Stimulated activated CD8-positive, alpha-beta memory T cell treated with anti-CD3 and anti-CD28 coated beads, Interleukin-7, amount 100 ng/mL, for 1 hour (primary cell): ENCODE measurements at places on chromosomes 3 and 15.

- DNase-seq = no peak
These were observed 80.4 kb downstream of the TGFBR2 start for GRCh38 chr3:30686799-30687198.

DNA sequence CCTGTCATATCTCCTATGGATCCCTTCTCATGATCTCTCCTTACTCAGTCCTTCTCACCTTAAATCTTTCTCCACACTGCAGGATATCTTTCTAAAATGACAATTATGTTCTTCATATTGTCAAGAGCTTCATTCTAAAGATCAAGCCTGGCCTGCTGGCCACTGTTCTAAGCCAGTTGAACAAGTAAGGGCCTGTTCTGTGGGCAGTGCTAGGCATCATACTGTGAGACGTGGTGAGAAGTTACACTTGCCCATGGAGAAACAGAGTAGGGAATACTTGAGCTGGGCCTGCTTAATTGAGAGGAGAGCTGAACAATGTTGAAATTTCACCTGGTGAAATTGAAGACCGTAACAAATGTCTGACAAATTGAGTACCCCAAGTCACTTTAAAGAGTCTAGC lies 184.1 kb upstream of the RASGRP1 start:
- no peak for DNase-seq

DNA sequence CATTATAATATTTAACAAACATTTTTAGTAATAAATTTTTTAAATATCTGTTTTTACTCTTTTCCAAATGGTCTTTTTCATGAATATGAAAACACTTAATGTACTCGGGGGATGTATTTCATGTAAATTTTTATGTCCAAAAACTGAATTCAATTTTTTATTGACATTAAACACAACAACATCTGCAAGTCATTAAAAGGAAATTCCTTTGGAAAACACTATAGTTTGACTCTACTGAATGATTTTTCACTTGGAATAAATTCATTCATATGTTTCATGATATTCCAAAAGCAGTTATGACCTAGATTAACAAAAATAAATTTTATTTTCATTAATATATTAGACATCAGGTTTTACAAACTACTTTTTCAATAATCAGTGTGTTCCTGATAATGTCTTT lies 239.8 kb upstream of the AGTR1 start:
- DNase-seq = no peak

- no peak for DNase-seq
These were observed 1.4 kb upstream of the CAMK2N2 start for GRCh38 chr3:184262764-184263179.

DNA sequence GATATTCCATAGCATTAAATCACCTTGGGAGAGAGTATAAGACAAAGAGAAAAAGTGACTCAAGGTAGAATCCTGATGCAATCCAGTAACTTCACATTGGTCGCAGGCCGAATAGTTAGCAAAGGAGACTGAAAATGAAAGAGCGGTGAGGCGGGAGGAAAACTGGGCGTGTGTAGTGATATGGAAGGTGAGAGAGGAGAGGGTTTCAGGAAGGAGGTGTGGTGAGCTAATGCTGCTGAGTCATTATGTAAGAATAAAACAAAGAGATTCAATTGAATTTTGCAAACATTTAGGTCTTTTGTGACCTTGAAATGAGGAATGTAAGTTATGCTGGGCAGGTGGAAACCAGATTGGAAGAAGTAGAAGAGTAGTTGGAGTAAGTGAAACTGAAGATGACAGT lies 235.3 kb downstream of the C3orf38 start:
- no peak for DNase-seq

DNA sequence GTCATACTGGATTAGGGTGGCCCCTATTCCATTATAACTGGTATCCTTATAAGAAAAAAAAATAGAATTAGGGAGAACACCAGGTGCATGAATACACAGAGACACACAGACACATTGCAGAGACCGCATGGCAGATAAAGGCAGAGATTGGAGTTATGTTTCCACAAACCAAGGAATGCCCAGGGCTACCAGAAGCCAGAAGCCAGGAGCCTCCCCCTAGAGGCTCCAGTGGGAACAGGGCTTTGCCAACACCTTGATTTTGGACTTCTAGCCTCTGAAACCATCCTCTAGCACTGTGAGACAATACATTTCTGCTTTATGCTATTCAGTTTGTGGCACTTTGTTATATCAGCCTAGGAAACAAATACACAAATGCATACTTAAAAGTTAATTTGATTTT lies 10.4 kb downstream of the GOLM2 start:
- no peak for DNase-seq

DNA sequence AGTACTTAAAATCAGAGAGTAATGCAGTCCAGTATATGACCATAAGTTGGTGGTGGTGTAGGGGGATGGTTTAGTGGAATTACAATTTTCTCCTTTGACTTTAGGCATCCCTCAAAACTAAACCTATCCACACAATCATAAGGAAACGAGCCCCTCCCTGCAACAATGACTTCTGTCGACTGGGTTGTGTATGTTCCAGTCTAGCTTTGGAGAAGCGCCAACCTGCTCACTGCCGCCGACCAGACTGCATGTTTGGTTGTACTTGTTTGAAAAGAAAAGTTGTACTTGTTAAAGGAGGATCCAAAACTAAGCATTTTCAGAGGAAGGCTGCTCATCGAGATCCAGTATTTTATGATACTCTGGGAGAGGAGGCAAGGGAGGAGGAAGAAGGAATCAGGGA lies 52.8 kb downstream of the MGA start:
- DNase-seq = no peak

DNA sequence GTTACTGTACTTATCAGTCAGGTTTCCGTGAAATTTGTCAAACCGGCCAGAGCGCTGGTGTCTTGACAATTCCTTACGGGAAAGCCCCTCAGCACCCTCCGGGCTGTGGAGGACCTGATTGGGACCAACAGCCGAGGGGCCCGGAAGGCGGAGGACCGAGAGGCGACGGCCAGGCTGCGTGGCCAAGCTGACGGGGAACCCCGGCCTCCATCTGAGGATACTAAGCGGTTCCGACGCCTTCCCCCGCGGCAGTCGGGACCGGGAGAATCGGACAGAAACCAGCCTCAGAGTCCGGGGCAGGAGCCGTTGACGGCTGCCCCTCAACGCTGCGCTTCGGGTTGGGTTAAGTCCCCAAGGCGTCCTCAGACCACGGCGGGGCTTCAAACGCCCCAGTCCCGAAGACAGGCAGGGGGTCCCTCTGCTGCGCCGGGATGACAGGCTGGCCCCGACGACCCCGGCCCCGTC lies 499 bp downstream of the ALDH1A2 start:
- no peak for DNase-seq

DNA sequence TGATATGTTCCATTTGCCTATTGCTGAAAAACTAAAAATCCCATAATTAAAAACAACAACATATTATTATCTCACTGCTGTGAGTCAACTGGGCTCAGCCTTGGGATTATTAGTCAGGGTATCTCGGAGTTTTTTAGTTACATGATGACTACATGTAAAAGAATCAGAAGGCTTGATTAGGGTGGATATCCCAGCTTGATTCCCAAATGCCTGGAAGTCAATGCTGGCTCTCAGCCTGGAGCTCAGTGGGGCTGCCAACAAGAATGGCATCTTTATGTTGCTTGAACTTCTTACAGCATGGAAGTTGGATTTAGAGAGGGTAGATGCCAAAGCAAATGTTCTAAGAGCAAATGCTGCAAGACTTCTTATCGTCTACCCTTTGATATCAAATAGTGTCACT lies 278.5 kb downstream of the PLOD2 start:
- DNase-seq = no peak

- no peak for DNase-seq
These were observed 277.2 kb upstream of the BCHE start for GRCh38 chr3:166114448-166114847.

GRCh38 chr3:17399586-17399985 lies 342.8 kb downstream of the TBC1D5 start:
- DNase-seq = no peak

GRCh38 chr3:264394-265156 lies 68.0 kb downstream of the CHL1 start:
- DNase-seq = no peak

GRCh38 chr15:72858205-72858604 lies 74.6 kb upstream of the ADPGK start:
- DNase-seq = no peak

DNA sequence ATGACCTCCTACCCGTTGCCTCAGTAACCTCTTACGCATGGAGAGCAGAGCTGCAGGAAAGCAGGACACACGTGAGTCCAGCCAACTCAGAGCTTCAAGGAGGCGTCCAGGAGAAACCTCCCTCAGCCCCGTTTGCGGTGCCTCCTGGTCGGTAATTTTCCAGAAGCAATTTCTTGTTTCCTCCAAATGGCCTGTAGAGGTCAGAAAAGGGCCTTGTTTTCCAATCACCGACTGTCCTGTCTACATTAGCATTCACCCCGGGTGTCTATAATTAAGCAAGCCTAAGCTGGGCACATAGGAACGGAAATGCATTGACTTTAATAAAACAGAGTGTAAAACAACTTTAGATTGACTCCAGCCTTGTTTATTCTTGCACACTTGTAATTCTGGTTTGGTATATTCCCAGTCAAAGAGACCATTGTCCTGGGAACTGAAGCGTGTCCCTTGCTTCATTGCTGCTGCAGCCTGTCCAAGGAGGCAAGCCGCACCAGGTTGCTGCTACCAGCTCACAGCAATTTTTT lies 836.2 kb downstream of the AGBL1 start:
- no peak for DNase-seq

DNA sequence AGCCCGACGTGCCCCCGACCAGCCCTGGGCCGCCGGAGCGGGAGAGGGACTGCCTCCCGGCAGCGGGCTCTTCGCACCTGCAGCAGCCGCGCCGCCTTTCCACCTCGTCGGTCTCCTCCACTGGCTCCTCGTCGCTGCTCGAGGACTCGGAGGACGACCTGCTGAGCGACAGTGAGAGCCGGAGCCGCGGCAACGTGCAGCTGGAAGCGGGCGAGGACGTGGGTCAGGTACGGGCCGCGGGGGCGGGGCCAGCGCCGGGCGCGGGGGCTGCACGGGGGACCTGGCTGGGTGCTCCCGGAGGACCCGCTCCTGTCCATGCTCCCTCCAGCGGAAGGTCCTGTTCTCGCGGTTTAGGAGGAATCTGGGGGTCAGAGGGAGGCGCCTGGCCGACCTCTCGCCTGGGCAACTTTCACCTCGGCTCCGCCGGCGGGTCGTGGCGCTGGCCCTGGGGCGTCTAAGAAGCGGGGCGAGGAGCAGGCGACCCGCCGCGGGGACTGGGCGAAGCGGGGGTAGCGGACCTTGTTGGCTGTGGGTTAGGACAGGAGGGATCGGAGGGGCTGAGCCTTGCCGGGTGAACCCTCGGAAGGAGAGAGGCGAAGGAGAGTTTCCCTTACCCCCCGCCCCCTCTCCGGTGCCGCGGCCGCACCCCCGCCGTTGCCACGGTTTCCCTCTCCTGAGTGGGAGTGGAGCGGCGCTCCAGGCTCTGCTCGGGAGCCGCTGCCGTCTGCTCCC lies 682 bp downstream of the ITPKA start:
- no peak for DNase-seq

GRCh38 chr3:9161298-9161697 lies 88.1 kb downstream of the SRGAP3 start:
- DNase-seq = no peak

- DNase-seq = no peak
These were observed 52.1 kb downstream of the TFG start for GRCh38 chr3:100761211-100761942.
